D721Med (cell line): ENCODE measurements at places on chromosomes 1 and 21.

DNA sequence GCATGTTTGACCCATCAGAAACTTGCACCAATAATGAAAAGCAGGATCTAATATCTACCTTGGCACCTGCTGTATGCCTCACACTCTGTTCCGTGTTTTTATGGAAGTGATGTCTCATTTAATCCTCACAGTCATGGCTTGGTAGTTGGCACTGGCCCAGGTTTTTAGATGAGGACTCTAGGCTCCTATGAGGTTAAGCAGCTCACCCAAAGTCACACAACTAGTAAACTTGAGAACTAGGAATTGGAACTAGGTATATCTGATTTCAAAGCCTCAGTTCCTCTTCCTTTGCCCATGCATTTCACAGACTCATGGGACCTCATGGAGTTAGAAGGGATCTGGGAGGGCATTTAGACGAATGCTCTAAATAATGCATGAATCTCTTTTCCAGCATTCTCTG is 21.3 kb upstream of the TARBP1 start:
- DNase-seq, result no peak

DNA sequence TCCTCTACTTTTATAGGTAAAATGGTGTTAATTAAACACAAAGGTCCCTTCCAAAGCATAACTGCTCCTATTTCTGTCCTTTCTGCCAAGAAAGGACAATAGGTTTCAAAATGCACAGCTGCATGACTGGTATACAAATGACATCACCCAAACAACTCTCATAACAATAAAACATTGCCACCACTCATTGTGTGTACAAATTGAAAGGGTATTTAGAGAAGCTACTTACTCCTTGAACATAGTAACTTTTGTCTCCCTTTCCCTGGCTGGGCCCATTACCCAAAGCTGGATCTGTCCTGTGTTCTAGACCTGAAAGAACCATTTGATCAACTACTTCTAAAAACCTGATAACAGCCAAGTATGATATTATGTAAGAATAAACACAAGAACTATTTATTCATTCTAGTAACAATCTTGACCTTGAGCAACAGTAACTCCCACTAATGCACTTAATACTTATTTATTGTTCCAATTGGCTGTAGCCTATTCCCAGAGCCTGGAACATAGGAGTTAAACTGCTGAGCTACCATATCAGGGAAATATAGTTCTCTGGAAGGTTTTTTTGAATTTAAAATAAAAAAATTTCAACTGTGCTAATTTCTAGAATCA is 38.2 kb downstream of the TTLL7 start:
- DNase-seq, result no peak

GRCh38 chr1:218323568-218324225 is 21.4 kb upstream of the TGFB2 start:
- no peak for DNase-seq

DNA sequence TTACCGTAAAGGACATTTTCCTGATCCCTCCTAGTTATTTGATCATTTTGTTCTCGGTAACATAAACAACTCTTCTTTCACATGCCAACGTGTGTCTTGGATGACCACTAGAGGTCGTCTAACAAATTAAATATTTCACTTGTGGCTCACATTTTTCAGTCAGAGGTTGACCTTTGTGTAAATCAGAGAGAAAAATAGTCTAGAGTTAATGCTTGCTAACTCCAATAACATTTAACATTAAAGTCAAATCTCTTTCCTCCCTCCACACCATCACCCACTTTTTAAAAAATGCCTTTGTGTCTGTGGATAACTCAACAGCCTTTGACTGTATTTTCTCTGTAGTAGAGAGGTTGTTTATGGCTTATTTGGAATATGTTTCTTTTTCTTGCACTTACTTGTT is 220.5 kb upstream of the B3GALT2 start:
- no peak for DNase-seq

DNA sequence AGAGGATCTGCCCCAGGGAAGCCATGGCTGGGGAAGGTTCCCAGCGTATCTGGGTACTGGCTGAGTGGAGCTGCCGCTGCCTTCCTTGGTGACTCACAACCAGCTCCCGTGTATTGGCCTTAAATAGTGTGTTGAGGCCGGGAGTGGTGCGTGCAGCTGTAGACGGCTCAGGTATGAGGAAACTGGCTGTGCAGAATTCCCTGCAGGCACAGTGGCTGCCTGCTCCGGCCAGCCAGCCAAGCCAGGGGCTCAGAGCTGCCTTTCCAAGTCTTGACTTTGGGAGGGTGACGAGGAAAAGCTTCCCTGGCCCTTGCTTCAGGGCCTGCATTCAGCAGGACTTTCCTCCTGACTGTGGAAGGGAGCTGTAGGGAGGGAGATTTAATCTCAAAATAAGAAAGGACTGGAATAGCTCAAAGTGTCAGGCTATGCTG is at the start of gene VTCN1:
TSS of gene VTCN1 (minus strand) at position 97 of the 431 bp plus-strand sequence. CDS start at position 25, 72 bp downstream.
- no peak for DNase-seq

DNA sequence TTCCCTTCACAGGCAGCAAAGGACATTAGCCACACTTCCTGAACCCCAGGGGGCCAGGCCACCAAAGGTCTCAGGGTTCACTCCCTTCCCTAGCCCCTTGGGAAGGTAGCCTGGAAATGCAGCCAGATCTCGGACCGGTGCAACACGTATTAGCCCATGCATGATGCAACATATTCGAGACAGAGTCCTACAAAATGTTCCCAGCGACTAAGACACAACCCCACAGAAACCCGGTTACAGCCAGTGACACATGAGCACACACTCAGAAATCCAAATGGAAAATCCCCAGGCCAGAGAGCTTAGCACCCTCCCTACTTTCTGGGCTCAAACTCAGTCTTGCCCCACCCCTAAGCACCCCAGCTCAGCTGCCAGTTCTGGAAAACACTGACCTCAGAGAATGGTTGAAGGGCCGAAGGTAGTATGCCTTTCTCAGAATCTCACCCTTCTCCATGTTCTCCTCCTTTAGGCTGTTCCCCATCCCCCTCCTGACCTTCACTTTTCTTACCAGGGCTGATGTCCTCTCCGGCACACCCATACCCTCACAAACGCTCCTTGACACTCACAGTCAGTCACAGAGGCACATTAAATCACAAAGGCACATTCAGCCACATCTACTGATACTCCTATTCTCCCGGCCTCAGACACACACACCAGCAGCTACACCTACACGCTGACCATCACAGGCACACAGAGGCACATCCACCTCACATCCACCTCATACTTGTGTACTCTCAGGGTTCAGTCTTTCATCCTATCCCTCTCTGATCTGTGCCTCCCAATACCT is at the start of gene TSPAN1:
TSS of gene TSPAN1 (plus strand) at position 640 of the 784 bp plus-strand sequence. CDS start 6,021 bp downstream, outside the sequence.
- DNase-seq, result peak; percentile 5

GRCh38 chr1:25098717-25099116 is 133.6 kb downstream of the SYF2 start:
- no peak for DNase-seq

GRCh38 chr1:23801338-23801748 is 789 bp upstream of the GALE start:
- DNase-seq, result no peak

GRCh38 chr1:45258059-45258650 is 51.8 kb upstream of the ZSWIM5 start:
- no peak for DNase-seq

GRCh38 chr1:175071276-175071943 is 3.8 kb downstream of the TNN start:
- no peak for DNase-seq

DNA sequence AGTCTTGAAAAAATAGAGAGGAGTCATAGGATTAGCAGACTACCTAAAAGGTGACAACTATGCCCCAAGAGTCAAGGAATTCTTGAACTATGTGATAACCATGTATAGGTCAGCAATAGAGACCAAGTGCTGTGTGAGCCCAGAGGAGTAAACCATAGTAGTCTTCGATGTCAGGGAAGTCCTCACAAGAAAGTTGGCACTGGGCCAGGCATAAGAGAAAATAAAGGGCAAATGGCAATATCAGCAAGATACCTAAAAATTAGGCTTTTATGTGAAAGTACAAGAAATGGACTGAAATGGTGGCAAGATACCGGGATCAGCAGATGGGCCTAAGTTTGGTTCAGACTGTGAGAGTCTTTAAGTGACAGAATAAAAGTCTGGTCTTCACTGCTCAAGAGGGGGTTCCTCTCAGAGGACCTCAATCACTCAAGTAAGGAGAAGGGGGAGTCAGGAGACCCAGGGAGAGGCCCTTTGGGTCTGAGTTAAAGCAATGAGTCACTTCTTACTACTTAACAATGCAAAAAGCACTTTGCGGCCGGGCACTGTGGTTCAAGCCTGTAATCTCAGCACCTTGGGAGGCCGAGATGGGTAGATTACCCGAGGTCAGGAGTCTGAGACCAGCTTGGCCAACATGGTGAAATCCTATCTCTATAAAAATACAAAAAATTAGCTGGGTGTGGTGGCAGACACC is 95.0 kb downstream of the TEX35 start:
- DNase-seq, result no peak

DNA sequence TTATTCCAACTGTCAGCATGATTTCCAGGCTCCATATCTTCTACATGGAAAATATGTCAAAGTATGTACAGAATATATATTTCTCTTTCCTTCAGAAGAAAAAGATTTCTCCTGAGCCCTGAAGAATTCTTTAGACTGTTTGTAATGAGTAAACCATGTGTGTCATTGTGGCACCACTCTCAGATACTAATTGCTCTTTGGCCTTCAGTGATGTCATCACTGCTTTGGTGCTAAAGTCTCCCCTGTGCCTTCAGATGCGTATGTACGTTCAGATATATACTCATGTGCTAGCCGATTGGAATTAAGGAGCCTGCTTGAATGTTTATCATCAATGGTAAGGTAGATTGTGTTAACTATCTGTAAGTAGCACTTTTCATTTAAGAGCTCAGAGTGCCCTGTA is 20.6 kb upstream of the NBL1 start:
- no peak for DNase-seq

DNA sequence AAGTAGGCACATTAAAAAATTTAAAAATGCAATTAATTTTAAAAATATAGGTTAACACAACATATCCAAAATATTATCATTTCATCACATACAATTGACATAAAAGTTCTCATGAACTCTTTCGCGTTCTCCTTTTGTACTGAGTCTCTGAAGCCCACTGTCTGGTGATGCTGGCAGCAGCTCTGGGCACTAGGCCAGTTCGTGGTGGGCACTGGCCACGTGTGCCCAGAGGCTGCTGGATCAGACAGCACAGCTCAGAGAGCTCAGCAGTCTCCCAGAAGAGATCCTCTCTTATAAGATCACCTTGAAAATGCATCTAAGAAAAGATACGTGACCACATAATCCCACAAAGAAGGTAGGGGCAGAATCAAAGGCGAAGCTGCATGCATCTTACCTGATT is 9.9 kb downstream of the CEP104 start:
- DNase-seq, result no peak

GRCh38 chr1:108534759-108535158 is 25.1 kb upstream of the EEIG2 start:
- DNase-seq, result no peak

DNA sequence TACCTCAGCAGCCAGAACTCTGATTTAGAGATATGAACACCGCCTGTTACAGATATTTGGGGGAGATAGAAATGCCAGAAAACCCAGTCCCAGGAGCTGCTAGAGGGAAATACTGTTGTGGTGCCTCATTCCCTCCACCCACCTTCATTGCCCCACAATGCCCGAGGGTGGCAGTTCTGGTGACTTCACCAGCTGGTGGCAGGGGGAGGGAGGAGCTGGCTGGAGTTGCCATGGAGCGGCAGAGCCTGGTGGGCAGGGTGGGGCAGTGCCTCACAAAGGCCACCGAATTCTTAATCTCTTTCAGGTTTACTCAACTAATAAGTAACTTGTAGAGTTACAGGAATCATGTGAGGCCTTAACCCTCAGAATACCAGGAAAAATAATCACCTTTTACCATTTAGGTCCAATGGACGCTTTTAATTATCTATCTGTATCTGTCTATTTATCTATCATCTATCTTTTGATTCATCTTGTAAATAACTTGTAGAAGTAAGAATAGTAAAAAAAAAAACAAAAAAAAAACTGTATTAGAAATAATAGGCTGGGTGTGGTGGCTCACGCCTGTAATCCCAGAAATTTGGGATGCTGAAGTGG is 11.7 kb upstream of the S100A11 start:
- no peak for DNase-seq

GRCh38 chr1:2471587-2472001 is 4.5 kb upstream of the PLCH2 start:
- no peak for DNase-seq

DNA sequence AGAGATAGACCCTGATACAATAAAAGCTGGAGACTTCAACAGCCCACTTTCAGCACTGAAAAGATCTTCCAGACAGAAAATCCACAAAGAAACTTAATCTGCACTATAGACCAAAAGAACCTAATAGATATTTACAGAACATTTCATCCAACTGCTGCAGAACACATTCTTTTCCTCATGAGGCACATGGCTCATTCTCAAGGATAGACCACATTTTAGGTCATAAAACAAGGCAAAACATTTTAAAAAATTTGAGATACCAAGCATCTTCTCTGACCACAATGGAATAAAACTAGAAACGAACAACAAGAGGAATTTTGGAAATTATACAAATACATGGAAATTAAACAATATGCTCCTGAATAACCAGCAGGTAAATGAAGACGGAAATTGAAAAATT is 15.0 kb upstream of the IL20 start:
- no peak for DNase-seq

- DNase-seq, result no peak
These were observed 123.4 kb upstream of the BMP8A start for GRCh38 chr1:39368045-39368444.

- no peak for DNase-seq
These were observed 404.7 kb downstream of the RRAGC start for GRCh38 chr1:38454749-38455441.

DNA sequence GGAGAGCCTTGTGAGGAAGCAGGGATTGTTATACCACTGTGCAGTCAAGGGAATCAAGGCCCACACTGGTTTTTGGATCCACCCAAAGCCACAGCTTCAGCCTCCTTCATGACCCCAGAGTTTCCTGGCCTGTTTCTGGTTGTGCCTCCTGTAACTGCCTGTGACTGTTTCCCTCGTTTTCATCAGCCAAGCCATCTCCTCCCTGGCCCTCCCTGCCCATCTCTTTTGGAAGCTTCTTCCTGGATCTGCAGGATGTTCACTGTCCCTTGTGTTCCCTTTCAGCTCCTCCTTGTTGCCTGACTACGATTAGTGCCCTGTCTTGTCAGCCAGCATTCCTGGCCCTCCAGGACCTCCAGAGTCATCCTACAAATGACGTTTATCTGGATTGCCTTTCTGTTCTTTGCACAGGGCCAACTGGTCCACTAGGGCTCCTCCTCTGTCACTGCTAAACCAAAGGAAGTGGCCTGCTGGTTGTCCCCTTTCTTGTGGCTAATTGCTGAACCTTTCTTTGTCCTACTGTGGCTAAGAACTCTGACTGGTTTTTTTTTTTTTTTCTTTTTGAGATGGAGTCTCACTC is 17.9 kb downstream of the SFT2D2 start:
- no peak for DNase-seq

DNA sequence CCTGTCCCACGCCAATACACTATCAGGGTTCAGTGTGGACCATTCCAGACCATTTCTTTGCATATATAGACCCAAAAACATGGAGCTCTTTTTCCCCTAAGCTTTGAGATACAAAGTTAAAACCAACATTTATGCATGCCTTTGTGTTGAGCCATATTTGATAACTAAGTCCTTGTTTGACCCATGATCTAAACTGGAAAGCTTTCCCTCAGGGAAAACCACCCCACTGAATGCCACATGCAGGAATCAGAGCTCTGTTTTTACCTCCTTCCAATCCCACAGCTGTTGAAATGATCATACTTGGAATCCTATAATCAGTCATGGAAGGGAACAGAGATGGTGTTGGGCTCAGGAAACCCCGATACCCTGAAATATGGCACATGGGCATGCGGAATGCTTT is 14.8 kb upstream of the SLC45A1 start:
- DNase-seq, result no peak

- DNase-seq, result no peak
These were observed 25.5 kb downstream of the RGL1 start for GRCh38 chr1:183830389-183830788.

GRCh38 chr1:228143480-228144192 is 3.6 kb downstream of the GUK1 start:
- no peak for DNase-seq
